ENCODE measurements at places on chromosomes 3 and 15.

DNA sequence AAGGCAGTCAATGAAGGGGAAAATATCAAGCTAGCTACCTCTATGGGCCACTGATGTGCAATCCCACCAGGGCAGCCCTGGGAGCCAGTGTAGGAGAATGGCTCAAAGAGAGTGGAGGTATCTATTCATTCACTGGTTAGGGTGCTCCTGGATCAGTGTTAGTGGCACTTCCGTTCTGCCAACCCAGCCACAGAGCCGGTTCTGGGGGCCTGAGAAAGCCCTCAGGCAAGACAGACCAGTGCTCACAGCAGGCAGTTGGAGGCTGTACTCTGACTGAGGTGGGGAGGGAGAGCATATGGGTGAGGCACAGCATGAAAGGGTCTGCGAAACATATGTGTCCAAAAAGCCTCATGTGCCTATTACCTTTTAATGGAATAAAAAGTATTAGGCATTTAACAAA is 109.3 kb downstream of the KCNMB2 start:
- DNase-seq: no peak

DNA sequence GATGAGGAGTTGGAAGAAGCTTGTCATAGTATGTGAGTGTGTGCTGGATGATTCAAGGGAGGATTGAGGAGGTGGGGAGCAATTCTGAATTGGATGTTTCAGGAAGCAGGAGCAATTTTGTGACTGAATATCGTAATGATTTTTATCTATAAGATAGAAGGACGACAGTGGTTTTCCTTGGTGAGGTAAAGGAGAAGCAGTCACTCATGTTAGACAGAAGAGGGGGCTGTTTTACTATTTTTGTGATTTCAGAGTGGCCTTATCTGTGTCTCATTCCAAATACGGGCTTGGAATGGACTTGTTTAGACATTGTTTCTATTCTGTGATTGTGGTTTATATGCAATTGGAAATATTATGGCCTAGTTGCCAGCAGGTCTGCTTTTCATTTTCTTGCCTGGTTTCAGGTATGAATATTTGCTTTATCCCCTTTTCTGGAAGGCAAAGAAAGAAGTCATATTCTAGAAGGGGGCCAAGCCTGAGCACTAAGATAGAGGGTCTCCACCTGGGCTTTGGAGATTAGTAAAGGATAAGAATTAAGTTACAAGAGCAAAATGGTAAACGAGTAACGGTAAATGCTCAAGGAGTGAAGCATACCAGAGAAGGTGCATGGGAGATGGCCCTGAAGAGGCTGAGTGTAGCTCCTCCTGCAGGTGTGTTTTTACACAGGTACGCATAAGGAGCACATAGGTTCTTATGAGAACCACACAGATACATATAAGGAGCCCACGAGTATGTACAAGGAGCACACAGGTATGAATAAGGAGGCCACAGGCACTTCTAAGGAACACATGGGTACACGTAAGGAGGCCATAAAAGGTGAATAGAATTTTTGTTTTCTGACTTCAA is 124.6 kb upstream of the KCNAB1 start:
- DNase-seq: peak; percentile 67

DNA sequence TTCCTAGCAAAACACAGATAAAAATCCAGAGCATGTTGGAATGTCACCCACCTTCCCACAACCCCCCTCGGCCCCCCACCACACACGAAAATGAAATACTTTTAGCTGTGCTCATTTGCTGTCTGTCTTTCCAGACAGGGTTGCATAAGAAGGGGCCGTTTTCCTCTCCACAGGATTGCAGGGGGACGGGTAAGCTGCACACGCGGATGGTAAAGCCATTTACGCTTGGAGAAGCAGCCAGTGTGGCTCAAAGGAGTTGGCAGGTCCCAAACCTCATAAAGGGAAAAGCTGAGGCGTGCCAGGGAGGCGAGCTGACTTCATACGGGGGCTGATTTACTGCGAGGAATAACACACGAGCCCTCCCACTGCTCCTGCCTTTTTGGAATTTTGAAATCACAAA is 47.4 kb upstream of the ITGA11 start:
- DNase-seq: no peak

- peak; percentile 19 for DNase-seq
Observed at GRCh38 chr3:164479978-164480377, 598.3 kb downstream of the SI start.

GRCh38 chr3:39398700-39399099 is 7.8 kb upstream of the RPSA start:
- no peak for DNase-seq

DNA sequence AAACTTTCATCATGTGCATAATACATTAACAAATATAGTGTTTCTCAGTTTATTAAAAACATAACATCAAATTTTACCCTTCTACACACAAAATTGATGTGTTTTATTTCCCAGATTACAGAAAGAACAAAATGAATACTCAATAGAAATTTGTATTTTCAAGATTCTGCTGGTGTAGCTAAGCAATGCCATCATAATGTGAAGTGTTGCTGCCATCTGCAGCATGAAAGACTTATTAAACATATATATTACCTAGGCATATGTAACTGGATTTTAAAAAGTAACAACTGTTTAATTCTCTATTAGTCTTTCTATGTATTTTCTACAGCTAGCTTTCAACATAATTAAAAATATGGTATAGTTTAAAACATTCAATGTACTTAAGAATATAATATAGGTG is 27.5 kb downstream of the PLSCR5 start:
- DNase-seq: peak; percentile 76

DNA sequence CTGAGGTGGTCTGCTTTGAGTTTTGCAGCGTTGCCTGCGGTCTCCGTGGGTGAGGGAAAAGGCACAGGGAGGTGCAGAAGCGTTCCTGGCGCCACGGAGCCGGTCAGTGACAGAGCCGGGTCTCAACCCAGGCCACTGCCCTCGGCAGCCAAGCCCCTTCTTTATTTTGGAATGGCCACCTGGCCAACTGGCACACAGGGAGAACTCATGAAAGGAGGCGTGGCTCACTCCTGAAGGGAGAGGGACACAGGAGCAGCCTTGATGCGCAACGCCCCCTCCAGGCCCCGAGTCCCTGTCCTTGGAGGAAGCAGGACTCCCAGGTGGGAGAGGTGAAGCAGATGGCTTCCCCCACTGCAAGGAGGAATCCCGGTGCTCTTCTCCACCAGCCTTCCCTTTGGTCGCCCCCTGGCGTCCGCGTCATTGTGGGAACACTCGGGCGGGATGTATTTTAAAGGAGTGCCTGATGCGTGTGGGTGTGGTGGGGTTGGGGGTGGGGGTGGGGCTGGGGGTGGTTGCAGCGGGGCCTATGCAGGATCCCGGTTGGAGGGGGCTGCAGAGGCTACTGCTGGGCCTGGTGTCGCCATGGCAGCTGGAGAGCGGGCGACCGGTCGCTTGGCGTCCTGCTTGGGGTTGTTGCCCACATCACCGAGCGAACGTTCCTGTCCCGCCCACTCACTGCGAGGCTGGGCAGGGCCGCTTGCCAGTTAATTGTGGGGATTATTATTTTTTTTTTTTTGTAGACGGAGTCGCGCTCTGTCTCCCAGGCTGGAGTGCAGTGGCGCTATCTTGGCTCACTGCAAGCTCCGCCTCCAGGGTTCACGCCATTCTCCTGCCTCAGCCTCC is 32.6 kb downstream of the APBA2 start:
- DNase-seq: no peak

GRCh38 chr3:76369170-76369569 is 583.8 kb upstream of the ZNF717 start:
- peak; percentile 46 for DNase-seq

DNA sequence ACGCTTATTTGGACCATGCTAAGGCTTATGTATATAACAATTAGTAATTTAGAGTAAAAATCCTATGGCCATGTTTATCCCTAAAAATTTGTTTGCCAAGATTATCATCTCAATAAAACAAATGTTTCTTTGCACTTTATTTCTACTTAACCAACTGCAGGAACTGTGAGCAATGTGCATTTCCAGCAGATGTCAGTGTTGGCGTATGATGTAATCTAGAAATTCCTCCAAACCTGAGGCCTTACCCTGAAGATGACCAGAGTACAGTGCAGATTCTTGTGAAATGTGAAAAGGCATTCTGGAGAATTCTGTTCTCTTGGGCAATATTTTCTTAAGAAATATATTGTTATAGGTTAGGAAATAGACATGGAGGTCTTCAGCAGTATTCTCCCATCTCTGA is 205.9 kb downstream of the MBNL1 start:
- peak; percentile 74 for DNase-seq

GRCh38 chr15:85587707-85588411 is 206.9 kb downstream of the KLHL25 start:
- peak; percentile 90 for DNase-seq
